GM04504 (cell line): ENCODE measurements at places on chromosomes 2 and 18.

- DNase-seq: peak; percentile 95
Observed at GRCh38 chr18:67525328-67526099, 9.0 kb upstream of the DSEL start.

DNA sequence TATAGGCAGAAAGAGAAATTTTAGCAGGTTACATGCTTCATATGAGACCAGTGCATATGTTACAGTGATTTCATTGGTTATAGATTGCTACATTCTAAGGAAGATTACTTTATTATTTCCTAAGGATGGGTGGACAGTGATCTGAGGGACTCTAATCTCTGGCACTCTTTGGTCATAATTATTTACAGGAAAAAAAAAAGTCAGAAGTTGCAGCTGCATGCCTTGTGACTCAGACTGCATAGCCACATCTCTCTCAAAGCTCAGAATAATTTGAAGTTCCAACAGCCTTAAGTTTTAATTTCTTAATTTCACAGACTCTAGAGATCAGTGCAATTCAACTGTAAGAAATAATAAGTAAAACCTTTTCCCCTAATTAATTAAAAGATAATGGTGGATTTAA, 27.1 kb upstream of the BARD1 start:
- no peak for DNase-seq

DNA sequence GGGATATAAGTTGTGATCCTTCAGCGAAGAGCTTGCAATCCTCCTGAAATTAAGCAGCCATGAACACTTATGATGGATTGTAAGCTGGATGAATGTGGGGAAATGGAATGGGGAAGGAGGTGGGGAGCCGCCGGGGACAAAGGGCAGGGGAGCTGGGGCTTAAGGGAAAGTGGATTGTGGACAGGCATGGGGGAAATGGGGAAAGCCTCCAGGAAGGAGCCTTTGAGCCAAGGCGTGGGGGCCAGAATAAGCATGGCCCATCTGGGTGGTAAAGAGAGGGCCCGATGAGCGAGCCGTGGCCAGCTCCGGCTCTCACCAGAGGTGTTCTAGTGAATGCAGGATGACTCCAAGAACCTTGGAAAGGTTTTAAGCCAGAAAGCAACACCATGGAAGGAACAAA, 124.0 kb downstream of the SMAD7 start:
- no peak for DNase-seq

DNA sequence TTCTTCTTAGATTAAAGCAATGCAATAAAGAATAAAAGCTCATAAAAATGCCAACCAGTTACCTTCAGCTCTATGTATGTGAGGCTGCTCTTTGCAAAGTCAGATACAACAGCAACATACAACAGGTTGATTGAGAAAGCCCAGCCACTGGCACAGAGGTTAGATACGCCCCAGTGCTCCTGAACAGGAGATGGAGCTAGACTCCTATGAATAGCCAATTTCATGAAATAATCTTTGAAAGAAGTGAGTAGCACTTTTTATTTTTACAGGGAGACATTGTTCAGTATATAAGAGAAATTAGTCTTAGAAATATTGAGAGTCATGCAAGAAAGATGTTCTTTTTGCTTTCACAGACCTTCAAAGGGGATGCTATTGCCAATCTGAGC, 362.4 kb upstream of the MEX3C start:
- no peak for DNase-seq

GRCh38 chr2:187982668-187983067, 309.0 kb upstream of the GULP1 start:
- DNase-seq: peak; percentile 73

- DNase-seq: no peak
Observed at GRCh38 chr2:66852953-66853352, 418.0 kb downstream of the MEIS1 start.

DNA sequence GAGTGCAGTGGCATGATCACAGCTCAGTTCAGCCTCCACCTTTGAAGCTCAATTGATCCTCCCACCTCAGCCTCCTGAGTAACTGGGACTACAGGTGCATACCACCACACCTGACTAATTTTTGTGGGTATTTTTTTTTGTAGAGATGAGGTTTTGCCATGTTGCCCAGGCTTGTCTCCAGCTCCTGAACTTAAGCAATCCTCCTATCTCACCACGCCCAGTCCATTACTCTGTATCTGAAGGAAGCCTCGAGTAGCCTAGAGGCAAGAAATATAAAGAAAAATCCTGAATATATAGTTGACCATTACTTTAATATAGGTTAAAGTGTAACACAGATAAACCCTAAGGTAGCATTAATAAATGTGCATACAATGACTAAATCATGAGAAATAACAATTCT, 686.8 kb upstream of the PIK3C3 start:
- DNase-seq: no peak

DNA sequence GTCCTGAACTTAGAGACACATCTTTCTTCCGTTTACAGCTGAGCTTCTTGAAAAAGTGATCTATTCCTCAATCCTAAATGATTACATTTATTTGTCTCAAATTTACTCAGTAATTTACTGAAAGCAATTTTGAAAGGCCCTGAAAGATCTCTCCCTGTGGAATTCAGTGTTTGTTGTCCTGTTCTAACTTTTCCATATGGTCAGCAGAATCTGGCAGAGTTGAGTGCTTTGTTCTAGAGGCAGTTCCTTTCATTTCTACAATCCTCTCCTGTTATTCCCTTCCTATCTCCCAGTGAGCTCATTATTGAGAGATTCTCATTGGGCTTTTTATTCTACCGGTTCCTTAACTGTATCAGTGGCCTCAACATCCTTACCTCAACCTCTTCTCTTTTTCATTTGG, 36.5 kb upstream of the REG3G start:
- no peak for DNase-seq

GRCh38 chr2:236904389-236905263, 181.1 kb upstream of the COPS8 start:
- no peak for DNase-seq

DNA sequence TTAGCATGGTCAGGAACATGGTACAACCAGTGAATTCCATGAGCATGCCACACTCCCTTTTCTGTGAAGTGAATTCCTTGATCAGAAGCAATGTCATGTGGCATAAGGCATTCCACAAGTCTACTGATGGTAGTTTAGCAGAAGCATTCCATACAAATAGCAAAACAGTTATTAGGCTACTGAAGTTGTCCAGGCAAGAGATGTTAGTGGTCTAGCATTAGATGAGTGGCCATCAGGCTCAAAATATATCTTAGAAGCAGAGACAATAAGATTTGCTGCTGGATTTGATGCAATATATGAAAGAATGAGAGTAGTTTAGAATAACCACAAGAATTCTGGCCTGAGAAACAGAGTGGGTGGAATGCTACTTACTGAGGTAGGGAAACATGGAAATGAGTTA, 355.3 kb upstream of the NRXN1 start:
- no peak for DNase-seq

- DNase-seq: peak; percentile 74
Observed at GRCh38 chr2:120552800-120553481, 182.7 kb upstream of the GLI2 start.

DNA sequence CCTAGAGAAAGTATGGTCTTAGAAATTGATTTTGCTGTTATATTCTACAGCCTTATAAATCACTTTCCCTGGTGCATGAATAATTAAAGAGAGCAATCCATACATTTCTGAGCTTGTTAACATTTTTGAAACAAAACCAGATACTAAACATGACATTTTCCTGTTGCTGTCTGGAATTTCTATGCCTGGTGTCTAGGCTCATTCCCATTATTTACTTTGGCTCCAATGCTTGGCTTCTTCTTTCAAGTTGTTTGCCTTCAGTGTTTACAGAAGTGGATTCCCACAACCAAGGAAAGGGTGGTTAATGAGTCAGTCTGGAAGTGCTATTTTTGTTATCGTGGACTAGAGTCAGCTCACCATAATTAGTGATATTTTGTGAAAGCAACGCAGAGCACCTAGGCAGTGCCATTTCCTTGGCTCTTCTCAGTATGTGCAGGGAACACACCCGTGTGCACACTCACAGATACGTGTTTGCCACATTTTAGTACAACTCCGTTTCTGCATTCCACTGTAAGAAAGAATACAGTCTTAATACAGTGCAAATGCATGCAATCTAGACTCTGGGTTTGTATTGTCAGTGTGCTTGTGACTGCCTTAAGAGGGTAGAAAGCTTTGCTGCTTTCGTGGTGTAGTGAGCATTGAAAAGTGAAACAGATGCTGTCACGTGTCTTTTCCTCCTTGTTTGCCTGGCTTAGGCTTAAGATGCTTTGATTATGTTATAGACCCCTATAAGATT, 185.0 kb upstream of the RASGRP3 start:
- DNase-seq: peak; percentile 52

DNA sequence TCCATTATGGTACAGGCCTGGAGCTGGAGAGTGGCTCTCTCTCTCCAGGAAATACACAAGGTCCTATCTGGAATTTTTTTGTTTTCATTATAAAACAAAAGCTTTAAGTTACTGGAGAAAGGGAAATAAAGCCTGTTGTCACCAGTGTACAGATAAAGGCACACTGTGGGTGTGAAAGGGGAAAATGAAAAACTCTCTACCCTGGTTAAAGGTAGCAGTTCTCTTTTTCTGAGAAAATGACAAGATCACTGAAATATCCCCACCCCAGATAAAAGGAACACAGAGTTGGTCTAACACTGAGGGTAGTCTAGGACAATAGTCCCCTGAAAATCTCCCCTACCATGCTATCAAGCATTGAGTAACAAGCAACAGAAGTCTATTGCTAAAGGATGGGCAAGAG, 438.7 kb downstream of the MBD2 start:
- no peak for DNase-seq

DNA sequence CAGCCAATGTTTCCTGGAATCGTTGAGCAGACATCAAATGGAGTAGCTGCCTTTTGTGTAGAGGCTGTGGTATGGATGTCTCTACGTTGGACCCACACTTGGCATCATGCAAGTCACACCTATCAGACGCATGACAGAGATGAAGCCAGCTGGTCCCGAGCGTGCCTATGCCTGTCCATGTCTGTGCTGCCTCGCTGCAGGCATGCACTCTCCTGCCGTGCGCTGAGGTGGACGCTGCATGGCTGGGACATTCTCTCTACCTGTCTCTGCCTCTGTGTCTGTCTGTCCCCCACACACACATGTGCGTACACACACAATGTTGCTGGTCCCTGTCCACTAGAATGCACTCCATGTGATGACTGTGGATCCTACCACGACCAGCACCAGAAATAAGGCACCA, 514.2 kb upstream of the MYT1L start:
- DNase-seq: no peak

GRCh38 chr18:39741755-39742466, 2176.3 kb upstream of the CELF4 start:
- no peak for DNase-seq

- DNase-seq: no peak
Observed at GRCh38 chr2:7492719-7493118, 575.5 kb downstream of the RNF144A start.

DNA sequence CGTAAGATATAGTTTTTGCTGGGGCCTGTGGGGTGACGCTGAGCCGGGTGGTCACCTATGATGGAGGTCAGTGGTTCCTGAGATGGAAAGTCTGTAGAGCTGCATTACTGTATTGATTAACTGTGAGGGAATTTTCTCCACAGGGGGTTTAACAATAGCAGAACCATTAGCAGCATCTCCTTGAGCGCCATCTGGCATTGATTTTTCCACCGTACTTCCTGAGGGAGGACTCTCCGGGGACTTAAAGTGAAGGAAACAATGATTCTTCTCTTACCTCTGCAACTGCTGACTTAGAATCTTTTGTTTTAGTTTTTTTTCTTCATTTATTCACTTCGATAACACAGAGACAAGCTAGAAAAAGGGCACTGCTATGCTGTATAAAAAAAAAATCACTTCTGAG, 22.6 kb upstream of the RNF125 start:
- DNase-seq: no peak

DNA sequence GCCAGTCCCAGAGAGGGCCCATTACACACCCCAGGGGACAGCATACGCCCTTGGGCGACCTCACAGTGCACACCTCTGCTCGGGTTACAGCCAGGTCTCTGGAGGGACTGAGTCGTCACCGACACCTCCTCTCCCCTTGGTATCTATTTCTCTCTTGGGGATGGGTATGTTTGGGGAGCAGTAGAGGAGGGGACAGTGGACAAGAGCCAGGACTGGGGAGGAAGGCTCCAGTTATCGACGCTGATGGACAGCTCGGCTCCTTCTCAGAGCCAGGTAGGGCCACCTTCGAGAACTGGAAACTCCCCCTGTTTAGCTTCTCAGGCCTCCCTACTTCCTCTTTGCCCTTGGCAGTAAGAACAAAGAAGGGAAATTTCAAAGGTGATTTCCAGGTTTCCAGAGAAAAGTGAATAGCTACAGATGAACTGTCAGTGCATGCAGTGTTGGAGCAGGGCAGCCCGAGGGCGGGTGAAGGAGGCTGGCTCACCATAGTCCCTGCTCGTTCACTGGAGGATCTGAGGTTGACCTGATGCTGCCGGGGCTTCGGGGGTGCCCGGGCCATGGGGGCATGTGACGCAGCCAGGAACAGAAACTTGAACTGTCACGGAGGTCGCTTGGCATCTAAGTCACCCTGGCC, 4.4 kb upstream of the SEMA4C start:
- DNase-seq: no peak
